GM23248 (cell line): ENCODE measurements at places on chromosomes 5 and 9. TPM values are rescaled to one million over a fixed set of nuclear protein-coding genes. Genes with fewer than 3 reads are reported as not detected.

DNA sequence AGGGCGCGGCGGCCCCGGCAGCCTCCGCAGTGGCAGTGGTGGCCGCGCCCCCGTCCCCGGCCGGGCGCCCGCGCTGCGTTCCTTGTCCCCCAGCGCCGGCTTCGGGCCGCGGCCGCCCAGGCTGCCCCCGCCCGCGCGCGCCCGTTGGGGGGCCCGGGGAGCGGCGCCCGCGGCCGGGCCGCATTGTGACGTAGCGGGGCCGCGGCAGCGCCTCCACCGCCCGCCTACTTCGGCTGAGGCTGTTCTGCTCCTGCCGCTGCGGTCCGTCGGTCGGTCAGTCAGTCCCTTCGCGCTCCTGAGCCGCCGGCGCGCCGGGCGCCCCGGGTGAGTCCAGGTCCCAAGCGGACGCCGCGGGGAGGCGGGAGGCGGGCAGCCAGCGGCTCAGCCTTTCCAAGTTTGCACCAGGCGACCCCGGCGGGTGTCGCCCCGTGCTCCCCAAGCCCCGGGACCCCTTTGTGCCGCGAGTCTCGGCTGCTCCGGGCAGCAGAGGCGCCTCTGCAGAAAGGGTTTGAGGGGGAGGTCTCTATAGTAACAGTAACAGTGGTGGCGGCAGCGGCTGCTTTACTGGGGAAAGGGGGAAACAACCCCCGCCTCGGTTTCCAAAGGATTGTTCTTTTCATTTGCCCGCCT, at the start of gene SNCAIP:
SNCAIP (plus strand) TSS at position 277 of the 630 bp plus-strand sequence. CDS start 78,898 bp downstream, outside the sequence.
- peak; percentile 79 for DNase-seq

SPOCK1 gene
- 238 and 268 TPM in 2 replicates for total RNA-seq

DNA sequence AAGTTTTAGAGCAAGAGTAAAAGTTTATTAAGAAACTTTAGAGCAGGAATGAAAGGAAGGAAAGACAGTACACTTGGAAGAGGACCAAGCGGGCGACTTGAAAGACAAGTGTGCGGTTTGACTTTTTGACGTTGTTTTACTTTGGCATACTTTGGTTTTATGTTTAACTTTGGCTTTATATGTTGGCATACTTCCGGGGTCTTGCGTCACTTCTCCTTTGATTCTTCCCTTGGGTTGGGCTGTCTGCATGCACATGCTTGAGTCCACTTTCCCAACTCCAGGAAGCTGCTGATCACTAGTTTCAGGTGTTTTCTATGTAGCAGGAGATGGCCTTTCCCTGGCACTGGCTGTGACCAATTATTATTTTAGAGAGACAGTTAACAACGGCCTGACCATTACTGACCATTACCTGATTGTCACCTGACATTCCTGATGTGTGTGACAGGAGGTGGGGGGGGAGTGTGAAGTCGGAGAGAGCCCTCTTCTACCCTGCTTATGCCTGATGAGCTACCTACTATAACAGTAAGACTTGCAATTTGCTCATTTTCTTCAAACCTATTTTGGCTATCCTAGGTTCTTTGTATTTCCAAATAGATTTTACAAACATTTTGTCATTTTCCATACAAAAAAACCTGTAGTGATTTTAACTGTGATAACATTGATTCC, 45.5 kb downstream of the TNFSF8 start:
- no peak for DNase-seq

SPINK7 gene
- not detected in 2 replicates for total RNA-seq

- DNase-seq = peak; percentile 31
These were observed 10.9 kb upstream of the PCDHB1 start for GRCh38 chr5:141040093-141040770.

- peak; percentile 56 for DNase-seq
These were observed 22.9 kb downstream of the KDM4C start for GRCh38 chr9:6780690-6781089.

ADAMTS19 gene
- not detected in 2 replicates for total RNA-seq

GRCh38 chr5:93610581-93611272, 27.7 kb downstream of the NR2F1 start:
- DNase-seq = no peak

GRCh38 chr9:16121601-16122286, 568.9 kb downstream of the CCDC171 start:
- peak; percentile 68 for DNase-seq

- DNase-seq = no peak
These were observed 31.5 kb downstream of the OLFML2A start for GRCh38 chr9:124808246-124808956.

DNA sequence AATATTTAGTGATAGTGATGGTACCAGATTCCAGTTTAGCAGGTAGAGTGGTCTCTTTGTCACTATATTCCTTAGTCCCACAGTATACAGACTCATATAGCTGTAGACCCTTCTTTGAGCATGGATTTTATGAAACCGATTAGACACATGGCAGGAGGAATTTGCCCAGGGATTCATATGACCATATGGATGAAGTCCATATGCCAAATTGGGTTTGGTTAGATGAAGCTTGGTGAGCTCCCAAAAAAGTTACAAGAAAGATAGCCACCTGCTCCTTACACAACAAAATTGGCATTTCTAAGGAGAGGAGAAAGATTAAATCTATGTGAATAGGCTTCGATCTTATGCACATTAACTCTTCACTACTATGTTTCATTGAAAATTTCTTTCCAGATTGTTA, 211.4 kb downstream of the CWC27 start:
- no peak for DNase-seq

GRCh38 chr9:125544988-125545651, 161.9 kb downstream of the MAPKAP1 start:
- DNase-seq = peak; percentile 82

GRCh38 chr9:89440046-89440445, 57.9 kb downstream of the SEMA4D start:
- DNase-seq = no peak

- DNase-seq = peak; percentile 89
These were observed 37.3 kb upstream of the FYB1 start for GRCh38 chr5:39256477-39257235.

DNA sequence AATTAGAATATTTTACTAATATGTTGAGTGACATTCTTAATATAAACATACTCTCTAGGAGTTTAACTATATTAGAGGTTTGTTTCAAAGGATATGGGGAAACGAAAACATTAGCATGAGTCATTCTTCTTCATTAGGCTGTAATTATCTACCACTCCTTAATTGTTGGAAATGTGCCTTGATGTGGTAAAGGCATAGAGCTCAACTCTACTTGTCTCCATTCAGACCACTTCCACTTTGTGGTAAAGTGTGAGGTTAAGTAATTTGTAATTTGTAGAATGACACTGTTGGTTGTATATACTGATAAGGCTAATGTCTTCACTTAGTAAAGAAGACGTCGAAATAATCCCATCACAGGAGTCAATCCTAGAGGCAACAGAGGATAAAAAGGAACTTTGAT, 58.1 kb downstream of the HAPLN1 start:
- DNase-seq = no peak

IL13 gene
- not detected in 2 replicates for total RNA-seq

DNA sequence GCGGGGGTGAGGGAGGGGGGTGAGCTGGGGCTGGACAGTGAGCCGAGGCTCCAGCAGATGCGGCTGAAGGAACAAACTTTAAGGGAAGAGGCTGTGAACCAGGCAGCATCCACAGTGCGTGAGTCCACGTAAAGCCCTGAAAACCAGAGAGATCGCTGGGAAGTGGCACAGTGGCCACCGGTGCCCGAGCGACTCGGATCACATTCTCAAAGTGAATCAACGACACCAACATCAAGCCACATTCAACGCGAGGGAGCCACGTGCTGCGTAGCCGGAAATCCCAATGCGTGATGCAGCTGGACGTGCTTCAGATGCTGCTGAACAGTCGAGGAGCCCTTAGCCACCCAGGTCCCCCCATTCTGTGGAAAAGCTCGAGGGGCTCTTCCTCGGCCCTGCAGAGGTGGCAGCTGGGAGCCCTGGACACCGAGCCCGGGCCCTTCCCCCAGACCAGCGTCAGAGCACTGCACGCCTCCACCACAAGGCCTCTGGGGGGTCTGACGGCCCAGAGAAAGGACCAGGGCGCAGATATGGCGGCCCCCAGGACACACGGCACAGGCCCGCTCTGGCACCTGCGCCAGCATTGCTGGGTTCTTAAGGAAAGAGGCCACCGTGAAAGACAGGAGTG, 53.7 kb upstream of the EXOC3 start:
- no peak for DNase-seq

DNA sequence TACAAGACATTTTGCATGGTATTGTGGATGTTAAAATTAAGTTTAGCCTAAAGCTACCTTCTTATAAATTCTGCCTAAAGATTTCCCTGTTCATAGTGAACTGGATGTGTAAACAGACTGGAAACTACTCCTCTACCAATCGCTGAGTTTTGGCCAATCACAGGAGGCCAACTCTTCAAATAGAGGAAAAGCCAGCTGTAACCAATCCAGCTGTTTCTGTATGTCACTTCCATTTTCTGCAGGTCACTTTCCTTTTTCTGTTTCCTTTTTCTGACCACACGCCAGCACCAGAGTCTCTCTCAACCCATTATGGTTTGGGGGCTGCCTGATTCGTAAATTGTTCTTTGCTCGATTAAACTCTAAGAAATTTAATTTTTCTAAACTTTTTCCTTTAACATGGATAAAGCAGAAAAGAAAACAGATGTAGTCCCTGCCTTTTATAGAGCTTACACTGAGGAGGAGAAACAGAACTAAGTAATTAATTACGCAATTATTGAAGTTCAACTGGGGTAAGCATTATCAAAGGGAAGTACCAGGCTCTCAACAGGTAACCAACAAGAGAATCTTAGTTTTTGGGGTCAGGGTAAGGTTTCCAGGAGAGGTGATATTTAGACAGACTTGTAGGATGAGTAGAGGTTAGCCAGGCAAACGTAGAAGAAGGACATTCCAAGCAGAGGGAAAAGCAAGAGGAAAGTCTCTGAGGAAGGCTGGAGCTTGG, 27.7 kb downstream of the RANBP3L start:
- no peak for DNase-seq

GRCh38 chr9:126720036-126720435, 84.8 kb upstream of the ZBTB43 start:
- no peak for DNase-seq

DNA sequence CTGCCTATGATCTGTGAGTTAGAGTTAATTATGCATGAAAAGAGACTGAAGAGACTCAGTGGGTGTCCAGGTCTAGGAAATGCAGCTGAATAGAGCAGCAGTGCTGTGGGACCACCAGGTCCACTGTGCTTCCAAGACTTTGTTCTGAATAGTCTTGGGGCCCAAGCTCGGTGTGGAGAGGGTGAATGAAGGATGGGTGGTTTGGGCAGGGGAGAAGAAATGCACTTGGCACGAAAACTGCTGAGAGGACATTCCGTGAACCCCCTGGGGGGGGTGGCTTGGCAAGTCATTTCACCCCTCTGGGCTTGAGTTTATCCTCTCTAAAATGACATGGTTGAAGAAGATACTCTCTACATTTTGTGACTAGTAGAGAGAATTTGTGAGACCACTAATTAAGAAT, 36.0 kb upstream of the GOLPH3 start:
- DNase-seq = no peak

ZDHHC11 gene
- 0.65 TPM in 1 of 2 replicates, not detected in the other for total RNA-seq

DNA sequence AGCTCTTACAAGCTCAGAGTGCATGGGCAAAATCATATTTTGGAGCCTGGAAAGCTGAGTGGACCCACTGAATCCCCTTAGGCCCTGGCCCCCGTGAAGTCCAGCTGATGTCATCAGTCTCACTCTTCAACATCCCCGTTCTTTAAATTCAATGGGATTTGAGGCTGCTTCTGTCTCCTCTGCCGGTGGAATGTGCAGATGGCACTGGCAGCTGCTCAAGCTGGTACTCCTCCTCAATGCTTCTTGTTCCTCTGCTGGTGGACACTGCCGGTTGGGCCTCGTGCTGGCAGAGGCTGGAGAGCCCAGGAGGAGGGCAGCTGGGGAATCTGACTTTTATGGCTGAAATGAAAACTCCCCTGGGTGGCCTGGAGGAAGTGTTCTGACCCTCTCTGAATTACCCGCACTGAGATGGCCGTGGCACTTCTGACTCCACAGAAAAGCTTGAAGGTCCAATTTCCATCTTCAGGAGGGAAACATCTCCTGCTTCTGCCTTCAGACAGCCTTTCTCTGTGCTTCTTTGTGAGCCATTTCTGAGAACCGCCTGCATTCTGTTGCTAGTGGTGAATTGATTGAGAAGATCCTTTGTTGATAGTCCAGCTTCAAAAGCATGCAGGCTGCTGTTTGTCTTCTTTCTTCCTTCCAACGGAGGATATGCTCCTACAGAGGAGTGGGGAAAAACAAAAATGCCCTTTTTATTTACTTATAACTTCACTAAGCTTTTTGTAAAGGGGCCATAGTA, 298.9 kb downstream of the TMEM38B start:
- DNase-seq = no peak

DNA sequence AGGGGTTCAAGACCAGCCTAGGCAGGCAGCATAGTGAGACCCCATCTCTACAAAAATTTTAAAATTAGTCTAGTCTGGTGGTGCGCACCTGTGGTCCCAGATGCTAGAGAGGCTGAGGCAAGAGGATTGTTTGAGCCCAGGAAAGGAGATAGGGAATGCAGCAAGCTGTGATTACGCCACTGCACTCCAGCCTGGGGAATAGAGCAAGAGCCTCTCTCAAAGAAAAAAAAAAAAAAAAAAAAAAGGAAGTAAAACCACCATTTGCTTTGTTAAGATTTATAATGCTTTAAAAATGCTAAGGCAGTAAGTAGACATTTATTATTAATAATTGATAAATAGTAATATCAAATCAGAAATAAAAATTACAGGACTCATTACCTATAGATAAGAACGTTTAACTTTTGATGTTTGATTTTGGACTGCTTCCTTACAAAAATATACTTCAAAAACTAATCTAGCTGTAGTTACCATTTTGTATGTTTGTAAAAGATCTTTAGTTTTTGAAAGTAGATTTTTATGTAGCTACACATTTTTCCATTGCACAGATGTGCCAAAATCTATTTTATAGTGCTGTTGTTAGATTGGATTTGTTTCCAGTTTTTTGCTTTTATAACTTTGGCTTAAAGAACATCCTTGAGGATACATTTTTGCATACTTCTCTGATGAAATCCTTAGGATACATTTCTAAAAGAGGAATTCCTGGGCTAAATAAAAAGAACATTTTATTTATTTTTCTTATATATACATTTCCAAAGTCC, 86.4 kb downstream of the INIP start:
- DNase-seq = no peak

GRCh38 chr9:96495341-96495740, 45.4 kb downstream of the HABP4 start:
- DNase-seq = peak; percentile 79

GRCh38 chr5:171484460-171484899, 65.0 kb downstream of the FGF18 start:
- peak; percentile 44 for DNase-seq

DNA sequence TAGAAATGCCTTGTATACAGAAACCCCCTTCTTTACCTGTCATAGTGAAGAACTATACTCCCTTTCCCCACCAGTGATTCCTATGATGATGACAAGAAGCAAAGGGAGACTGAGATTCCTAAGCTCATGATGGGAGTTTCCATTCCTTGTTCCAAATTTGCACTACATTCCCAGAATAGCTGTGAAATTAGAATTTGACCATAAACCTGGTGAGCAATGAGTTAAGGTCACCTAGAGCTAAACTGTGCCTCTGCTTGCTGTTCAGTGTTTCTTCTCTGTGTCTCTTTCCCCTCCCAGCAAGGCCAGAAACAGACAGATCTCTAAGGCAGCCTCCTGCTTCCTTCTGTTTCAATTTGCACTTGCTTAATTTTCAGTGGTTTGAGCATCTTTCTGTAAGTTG, 332.1 kb downstream of the PIK3R1 start:
- DNase-seq = no peak
